ENCODE measurements at places on chromosomes 2 and 18.

GRCh38 chr2:100589527-100589926, 26.7 kb downstream of the PDCL3 start:
- DNase-seq: no peak

DNA sequence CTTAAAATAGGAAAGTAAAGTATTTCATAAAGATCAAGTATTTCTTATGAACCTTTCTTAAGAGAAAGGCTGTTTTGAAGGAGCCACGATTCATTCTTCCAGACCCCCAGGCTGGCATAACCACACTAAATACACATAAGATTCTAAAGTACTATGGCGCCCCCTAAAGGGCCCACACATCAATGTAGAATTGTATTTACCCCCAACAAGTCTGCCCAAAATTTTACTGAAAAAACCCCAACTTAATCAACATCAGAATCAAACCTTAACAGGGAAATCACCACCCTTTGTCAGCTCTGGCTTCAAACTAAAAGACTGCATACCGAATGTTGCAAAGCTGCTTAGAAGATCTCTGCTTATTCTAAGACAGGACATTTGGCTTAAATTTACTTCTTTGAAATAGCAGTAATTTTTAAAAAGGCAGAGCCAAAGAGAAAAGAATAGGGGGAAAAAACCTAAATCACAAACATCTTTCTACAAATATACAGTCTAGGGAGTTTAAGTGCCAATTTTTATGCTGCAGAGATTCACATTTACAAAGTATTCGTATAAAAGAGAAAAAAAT, 20.4 kb upstream of the BCL2 start:
- no peak for DNase-seq

- no peak for DNase-seq
These were observed 168.3 kb downstream of the NRP2 start for GRCh38 chr2:205850611-205851010.

DNA sequence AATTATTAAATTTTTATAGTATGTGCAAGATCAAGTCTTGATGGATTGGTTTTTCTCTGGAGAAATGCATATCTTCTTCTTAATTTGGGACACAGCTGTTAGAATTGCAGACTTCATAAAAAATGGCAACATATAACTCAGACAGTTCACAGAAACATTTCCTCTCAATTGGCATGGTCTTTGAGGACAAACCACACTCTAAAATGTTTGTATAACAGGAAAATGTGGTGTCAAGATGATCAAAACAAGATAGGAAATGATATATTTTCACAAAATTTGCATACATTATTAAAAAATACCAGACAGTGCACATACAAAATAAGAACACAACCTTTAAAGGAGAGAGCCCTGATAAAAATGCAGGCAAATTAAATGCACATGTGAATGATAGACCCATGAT, 63.9 kb downstream of the ICOS start:
- DNase-seq: no peak

- no peak for DNase-seq
These were observed 96.0 kb downstream of the TMEM17 start for GRCh38 chr2:62410015-62410453.
